ENCODE measurements at places on chromosomes 5 and 9.

GRCh38 chr9:121286973-121287741 is 19.2 kb downstream of the GSN start:
- no peak for DNase-seq

DNA sequence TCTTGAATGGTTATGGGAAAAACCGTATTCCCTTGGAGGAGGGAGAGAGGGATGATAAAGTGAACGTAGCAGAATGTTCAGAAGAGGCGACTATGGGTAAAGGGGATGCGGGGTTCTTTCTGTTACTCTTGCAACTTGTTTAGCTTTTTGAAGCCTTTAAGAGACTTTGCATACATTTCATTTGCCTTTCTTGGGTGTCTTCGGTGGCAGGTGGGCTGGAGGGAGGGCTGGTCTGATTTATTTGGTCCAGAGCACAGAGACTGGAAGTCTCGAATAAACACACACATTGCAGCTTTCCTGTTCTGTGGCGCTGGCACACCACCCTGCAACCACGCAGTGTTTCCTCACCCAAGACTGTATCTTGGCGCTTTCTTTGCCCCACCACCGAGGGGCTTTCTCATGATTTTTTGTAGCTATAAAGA is 23.2 kb downstream of the TTF1 start:
- no peak for DNase-seq

DNA sequence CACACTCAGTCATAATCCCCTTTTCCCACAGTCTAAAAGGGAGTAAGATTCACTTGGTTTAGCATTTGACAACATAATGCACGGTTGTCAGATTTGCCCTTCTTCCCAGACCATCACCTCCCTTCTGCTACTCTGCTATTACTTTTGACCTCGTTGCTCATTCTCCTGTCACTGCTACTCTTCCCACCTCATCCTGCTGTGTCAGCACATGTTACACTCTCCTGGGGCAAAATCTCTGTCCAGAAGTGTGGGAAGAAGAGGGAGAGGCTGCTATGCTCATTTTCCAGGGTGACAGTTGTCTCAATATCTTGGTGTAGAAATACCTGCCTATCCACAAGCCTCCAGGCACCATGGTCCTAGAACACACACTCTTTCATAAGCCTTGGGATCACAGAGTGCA is 449.9 kb upstream of the PIK3R1 start:
- DNase-seq = no peak

- DNase-seq = no peak
Measured at GRCh38 chr5:58703925-58704555, 121.2 kb downstream of the RAB3C start.

GRCh38 chr9:80648336-80648735 is 1041.0 kb downstream of the TLE1 start:
- no peak for DNase-seq

DNA sequence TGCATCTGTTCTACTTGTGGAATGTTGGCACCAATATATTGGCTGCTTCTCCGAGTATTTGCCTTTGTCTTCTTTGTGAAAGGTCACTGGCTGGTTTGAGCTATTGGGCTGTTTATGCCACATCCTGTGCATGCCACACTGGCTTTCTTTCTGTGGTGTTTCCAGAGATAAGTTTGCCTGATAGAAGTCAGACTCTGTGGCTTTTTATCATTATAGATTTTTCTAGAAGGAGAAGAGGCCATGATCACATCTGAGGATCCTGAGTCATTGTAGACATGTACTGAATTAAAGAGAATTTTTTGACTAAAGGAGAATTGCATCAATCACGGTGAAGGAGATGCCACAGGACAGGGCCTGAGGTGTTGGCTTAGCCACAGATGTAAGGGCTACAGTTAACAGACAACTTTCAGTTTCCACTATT is 26.5 kb upstream of the CDKN2B start:
- no peak for DNase-seq

- DNase-seq = no peak
Measured at GRCh38 chr9:74358959-74359358, 138.2 kb upstream of the RORB start.

- no peak for DNase-seq
Measured at GRCh38 chr9:6460189-6460768, 47.3 kb downstream of the UHRF2 start.

- no peak for DNase-seq
Measured at GRCh38 chr5:10936081-10936855, 175.2 kb upstream of the DAP start.

DNA sequence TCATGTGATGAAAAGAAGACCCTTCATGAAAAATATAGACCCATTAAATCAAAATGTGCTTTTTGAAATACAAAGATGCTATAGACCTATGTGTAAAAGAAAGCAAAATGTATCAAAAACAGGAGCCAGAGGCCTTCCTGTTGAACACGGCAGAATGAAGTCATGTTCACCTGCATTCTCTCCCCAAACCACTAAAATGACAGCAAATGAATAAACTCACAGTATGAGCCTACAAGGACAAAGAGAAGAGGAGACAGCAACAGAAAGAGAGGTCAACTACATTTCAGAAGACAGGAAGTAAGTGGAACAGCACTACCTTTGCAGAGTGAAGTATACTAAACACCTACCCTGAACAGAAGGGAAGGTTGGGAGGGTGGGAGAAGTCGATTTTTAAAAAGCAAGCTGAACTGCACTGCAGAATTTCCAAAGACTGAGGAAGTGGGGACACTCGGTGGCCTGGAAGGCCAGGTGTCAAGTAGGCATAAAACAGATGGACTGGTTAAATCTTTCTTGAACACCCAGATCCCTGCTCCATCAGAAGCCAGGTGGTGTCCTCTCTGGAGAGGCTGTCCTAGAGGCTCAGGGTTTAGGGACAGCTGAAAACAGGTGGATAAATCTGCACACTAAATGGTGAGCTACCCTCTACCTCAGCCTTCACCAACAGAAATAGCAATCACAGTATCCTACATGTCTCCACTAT is 48.9 kb downstream of the MED27 start:
- no peak for DNase-seq

GRCh38 chr5:14451871-14452270 is 129.7 kb upstream of the OTULINL start:
- no peak for DNase-seq

DNA sequence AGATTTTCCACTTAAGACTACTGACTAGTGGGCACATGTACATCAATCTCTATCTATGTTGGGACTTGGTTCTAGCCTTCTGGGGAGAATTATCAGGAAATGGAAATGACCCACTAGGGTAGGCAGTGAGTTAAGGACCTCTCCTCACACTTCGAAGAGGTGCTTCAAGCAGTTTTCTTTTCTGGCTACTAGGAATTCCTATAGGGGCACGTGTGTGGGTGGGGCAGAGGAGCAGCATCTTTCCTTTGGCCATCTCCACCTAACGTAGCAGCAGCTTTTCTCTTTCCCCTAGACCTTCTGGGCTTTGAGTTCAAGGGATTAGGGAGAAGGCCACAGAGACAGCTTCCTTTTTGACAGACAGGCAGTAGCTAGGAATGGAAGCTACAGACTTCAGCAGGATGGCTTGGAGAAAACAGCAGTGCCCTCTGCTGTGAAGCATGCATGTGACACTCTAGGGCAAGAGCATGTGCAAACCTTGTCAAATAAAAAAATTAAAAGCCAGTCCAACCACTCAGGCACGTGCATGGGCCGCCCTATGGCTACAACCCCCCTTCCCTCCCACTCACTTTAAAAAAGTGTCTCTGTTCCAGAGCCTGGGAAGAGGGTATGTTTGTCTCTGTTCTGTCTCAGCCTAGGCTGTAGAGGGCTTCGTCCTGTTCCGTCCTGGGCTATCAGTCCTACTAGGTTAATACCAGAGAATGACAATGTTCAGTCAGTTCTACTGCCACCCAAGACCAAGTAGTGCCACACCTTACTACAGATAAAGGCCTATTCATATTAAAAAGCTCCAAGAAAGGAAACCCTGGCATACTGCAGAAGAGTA is 8.7 kb upstream of the GFRA3 start:
- DNase-seq = no peak

DNA sequence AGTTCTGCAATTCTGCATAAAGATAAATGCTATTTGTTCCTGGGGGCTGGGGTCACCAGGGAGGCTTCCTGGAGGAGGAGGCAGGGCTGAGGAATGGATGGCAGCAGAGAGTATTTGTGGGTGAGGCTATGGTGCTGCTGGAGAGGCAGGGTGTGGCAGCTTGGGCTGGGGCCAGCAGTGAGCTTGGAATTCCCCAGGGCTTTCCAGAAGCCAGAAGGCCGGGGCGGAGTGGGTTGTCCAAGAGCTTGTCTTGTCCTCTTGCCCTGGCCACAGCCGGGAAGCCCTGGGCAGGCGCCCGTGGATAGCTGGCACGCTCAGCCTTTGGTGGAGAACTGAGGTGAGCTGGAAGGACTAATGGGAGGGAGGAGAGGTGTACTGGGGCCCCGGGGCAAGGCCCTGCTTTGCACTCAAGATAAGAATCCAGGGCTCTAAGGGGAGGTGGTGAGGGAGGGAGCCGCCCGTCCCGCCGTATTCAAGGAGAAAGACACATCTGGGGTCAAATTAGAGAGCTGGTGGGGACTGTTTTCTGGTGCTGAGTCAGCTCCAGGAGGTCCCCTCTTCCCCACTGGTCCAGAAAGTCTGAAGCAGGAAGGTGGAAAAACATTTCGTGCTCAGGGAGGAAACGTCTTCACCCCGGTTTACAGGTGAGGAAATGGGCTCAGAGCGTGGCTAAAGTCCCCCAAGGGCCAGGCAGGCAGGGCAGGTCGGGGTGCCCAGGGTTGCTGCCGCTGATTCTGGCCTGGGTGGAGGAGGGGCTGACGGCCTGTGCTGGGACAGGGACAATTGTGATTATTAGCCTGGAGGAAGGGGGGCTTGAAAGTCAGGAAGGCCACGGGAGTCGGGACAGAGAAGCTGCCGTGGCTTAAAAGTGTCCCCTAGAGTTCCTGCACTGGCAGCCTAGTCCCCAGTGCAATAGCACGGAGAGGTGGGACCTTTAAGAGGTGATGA is 26.9 kb upstream of the CNOT6 start:
- no peak for DNase-seq

GRCh38 chr5:138495351-138495750 is 30.1 kb downstream of the EGR1 start:
- no peak for DNase-seq

- no peak for DNase-seq
Measured at GRCh38 chr5:167012123-167013034, 1279.1 kb upstream of the WWC1 start.

GRCh38 chr9:93317495-93318094 is 133.7 kb downstream of the WNK2 start:
- no peak for DNase-seq

GRCh38 chr9:113922160-113922559 is 46.1 kb downstream of the ZNF618 start:
- DNase-seq = no peak

DNA sequence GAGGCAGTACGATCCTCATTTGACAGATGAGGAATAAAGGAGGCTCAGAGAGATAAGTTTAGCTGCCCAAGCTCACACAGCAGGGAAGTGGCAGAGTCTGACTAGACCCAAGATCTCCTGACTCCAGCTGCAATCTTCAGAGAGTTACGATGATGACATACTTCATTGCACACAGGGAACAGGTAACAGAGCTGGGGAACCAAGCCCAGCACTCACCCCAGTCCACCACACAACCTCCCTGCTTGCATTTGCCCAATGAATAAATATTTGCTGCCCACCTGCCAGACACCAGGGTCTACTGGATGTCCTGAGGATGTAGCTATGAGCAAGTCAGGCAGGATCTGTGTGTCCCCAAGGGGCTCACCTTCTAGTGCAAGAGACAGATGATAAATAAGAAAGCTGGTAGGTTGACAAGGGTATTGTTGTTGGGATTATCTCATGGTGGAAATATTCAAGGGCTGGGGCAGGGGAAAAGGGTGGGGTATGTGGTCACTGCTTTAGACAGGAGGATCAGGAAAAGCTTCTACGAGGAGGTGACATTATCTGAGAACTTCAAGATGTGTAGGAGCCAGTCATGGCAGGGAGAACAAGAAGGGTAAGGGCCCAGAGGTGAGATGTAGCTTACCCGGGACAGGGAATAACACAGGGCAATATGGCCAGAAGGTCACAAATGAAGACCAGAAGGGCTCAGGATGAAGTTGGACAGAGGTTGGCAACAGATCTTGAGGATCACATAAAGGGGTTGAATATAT is 28.6 kb upstream of the CPEB4 start:
- no peak for DNase-seq

GRCh38 chr5:157443041-157443549 is 16.9 kb upstream of the NIPAL4 start:
- no peak for DNase-seq

- no peak for DNase-seq
Measured at GRCh38 chr9:128304971-128305288, 17.3 kb downstream of the TRUB2 start.

DNA sequence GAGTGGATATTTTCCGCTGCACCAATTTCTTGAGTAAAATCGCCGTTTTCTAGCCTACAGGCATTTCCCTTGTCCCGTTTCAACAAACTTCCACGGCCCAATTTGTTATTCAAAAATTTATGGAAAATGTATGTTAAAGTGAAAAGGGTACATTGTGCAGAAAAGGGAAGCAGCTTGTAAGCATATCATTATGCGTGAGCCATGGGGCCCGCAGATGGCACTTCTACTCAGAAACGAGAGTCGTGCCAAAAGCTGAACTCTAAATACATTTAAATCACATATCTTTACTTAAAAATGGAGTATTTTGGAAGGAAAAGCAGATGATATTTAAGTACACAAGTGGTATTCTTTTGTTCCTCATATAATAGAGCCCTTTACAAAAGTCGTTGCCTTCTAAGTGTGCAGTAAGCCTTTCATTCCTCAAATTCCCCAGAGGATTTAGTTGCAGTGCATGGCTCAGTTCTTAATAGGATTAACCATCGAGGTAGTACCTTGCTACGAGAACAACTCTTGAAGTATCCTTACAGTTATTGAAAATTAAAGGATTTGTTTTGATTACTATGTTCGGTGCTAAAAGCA is 1227.2 kb upstream of the WWC1 start:
- DNase-seq = no peak

DNA sequence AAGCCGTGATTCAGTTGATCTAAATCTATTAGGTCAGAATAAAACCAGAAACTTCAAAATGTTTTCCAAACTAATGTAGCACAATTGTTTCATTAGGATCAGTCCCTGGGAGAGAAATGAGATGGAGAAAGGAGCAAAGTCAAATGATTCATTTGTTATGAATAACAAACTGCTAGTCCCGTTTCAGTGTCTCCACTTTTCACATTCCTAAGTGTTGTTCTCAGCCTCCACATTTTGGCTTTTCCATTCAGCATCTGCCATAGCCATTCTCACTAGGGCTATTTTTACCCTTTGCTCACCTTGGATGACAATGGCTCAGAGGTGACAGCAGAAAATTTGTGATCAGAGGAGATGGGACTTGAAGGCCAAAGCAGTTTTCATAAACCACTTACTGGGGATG is 314.1 kb upstream of the KIF2A start:
- no peak for DNase-seq

GRCh38 chr5:132750471-132751230 is 3.4 kb downstream of the CCNI2 start:
- no peak for DNase-seq

All from activated CD4-positive, CD25-positive, alpha-beta regulatory T cell (primary cell).